ENCODE measurements at places on chromosomes 12 and 14.

DNA sequence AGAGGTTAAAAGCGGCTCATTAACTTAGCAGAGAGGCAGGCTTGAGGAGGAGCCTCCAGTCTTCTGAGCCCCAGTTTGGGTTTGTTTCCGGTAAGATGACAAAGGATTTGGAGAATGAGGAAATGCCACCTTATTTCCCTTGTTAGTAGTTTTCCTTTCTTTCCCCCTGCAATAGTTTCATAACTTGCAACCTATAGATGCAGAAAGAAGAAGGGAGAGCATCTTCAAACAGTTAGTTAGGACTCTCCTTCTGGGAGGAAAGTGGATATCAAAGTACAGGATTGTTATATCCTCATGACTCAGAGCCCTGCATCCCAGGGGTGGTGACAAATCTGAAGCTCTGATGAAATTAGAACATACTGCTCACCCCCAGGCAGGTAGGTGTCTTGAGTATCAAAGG lies 180.7 kb upstream of the SLC38A2 start:
- peak; percentile 60 for DNase-seq

- DNase-seq, result no peak
Measured at GRCh38 chr14:75675265-75675960, 14.4 kb downstream of the TTLL5 start.

- DNase-seq, result no peak
Measured at GRCh38 chr14:106489112-106489881, 962.9 kb downstream of the TMEM121 start.

GRCh38 chr14:49972823-49973222 lies 79.9 kb downstream of the ARF6 start:
- DNase-seq, result peak; percentile 90

GRCh38 chr12:93219947-93220346 lies 157.8 kb upstream of the NUDT4 start:
- no peak for DNase-seq

- no peak for DNase-seq
Measured at GRCh38 chr14:69687606-69688298, 76.4 kb downstream of the SUSD6 start.

GRCh38 chr12:46303039-46303666 lies 34.3 kb upstream of the SLC38A1 start:
- DNase-seq, result no peak

GRCh38 chr12:121740847-121741246 lies 28.3 kb downstream of the TMEM120B start:
- no peak for DNase-seq

- DNase-seq, result no peak
Measured at GRCh38 chr12:62928632-62929031, 6.3 kb downstream of the PPM1H start.

DNA sequence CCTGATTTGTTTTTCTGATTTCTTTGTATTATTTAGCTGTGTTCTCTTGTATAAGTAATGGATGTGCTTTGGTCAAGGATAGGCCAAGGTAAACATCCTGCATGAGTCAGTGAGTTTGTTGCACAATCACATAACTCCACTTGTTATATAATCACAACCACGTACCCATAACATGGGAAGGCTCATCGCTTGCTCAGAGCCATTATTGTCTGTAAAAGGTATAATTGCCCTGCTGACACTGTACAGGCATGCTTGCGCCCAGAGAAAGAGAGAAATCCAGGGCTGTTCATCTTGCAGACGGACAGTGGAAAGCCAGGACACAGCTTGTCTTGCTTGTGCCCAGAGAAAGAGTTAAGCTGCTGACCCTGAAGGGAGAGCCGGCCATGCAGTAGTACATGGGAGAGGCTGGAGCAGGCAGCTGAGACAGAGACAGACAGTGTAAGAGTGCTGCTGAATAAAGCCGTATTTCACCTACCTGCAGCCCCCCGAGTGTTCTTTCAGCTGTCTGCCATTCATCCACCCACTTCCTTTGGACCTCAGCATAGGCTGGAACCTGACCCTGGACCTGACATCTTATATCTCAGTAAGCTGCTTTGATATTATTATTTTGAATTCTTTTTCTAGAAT lies 174.7 kb upstream of the DAAM1 start:
- DNase-seq, result peak; percentile 57

DNA sequence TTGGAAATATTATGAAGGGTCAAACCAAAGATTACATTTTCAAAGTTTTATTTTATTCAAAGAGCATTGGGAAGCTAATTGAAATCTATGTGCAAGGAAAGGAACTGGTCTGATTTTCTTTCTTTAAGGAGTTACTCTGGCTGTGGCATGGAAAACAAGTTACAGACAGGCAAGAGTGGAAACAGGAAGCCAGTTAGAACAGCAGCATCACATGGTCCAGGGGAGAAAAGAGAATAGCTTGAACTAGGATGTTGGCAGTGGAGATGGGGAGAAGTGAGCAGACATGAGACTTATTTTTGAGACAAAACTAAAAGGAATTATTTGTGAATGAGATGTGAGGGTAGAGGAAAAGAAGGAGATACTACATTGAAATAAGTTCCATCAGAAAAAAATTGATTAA lies 3.4 kb downstream of the OR11G2 start:
- no peak for DNase-seq

- peak; percentile 25 for DNase-seq
Measured at GRCh38 chr12:75550401-75551240, 39.2 kb upstream of the KRR1 start.

DNA sequence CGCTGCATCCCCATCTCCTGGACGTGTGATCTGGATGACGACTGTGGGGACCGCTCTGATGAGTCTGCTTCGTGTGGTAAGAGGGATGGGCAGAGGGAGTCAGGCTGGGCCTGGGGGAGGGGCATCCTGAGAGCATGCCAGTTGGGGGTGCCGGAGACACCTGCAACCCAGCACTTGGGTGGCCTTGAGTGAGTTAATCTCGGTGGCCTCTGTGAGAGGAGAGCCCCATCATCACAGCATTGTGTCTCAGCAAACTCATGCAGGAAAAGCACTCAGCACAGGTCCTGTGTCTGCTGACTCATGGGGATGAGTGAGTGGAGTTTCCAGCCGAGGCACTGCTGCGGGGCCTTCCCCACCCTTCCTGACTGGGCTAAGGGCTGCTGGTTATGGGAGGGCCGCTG lies 19.6 kb upstream of the LRP1-AS start:
- peak; percentile 76 for DNase-seq

- DNase-seq, result no peak
Measured at GRCh38 chr12:67420506-67420905, 151.3 kb downstream of the CAND1 start.

DNA sequence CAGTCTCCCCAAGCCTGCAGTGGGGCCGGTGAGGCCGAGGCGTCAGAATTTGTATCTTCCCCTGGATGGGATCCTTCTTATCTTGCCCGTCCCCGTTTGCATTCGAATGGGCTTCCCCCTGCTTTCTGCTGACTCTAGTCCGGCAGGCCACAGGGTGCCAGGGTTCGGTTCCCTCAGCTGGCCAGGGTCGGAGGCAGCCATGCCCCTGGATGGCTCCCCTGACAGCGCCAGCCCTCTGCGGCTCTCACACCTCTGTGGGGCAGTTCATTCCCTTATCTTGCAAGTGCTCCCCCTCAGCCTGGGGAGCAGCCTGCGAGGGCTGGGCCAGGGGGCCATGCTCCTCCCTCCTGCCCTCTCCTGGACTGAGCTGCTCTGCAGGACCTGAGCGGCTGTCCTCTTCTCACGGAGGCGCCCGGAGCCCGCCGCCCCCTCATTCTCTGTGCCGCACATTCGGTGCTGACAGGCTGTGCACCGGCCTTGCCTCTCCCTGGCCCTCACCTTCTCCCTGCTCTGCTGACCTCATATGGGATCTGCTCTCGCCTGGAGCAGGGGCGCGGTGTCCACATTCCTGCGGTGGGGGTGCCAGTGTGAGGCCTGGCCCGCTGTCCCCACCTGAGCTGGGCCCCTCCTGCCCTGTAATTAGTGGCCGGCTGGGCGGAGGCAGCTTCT lies 32.8 kb downstream of the KIF26A start:
- no peak for DNase-seq

GRCh38 chr12:75882421-75882820 lies 149.2 kb downstream of the PHLDA1 start:
- DNase-seq, result no peak

DNA sequence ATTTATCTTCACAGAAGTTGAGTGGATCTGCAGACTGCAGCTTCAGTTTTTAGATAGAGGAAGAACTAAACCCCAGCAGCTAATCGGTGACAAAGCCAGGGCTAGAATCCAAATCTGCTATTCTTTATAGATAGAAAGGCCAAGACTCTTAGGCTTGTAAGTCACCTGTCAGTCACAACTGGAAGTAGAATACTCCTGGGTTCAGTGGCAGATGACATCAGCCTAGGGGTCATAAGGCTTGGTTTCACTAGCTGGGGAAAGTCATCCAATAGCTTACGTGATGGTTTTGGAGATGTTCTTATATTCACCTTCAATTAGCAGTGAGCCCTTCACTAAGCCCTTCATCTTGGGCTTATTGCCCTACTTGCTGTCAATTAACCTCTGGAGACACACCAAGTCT lies 93.4 kb downstream of the APAF1 start:
- DNase-seq, result no peak

DNA sequence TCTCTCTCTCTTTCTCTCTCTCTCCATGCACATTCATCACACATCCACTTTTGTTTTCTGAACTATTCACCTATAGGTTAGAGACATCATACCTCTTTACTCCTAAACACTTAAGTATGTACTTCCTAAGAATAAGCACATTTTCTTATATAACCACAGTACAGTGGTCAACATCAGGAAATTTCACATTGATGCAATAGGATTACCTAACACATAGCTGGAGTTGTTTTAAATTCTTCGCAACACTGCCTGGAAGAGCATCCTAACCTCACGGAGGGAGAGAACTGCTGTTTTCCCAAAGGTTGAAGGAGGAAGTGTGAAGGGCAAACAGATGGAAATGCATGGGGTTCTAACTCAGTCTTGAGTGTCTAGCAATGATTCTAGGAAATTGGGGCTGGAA lies 159.2 kb downstream of the SYT1 start:
- peak; percentile 9 for DNase-seq

DNA sequence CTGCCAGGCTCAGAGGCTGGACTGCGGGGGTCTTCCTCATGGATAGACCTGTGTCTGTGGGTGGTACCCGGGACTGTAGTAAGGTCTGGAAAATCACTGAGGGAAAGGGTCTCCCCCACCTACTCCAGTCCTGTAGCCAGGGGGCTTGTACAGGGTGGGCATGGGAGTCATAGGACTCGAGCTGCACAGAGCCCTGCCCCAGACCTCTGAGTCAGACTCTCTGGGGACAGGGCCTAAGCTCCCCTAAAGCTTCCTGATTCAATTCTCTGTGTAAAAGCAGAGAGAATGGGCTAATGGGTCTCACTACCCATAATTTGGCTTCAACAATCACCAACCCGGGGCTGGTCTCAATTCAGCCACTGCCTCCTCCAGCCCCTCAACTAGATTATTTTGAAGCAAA lies 27.0 kb downstream of the LRTM2 start:
- DNase-seq, result no peak

DNA sequence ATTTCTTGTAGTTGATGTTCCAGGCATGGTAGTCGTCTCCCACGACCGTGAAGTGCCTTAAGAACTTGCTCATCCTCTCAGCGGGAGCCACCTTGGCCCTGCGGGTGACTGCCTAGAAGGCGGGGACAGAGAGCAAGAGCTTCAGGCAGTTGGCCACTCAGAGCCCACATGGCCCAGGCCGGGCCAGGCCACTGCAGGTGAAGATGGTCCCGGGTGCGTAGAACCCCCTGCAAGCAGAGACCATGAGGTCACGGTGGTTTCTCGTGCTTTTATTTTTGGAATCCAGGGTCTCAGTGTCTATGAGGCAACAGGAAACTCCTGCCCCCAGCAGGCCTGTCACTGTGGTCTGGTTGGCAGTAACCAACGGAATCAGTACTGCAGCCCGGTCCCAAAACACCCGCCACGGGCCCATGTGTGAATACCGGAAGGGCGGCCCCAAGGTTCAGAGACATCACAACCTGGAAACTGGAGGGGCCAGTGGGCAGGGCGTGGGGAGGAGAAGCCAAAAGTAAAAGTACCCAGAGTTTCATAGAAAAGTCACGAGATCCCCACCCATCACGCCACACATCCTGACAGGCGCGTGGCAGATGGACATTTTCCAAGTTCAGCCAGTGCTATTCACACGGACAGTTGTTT lies 27.5 kb downstream of the HVCN1 start:
- DNase-seq, result no peak

DNA sequence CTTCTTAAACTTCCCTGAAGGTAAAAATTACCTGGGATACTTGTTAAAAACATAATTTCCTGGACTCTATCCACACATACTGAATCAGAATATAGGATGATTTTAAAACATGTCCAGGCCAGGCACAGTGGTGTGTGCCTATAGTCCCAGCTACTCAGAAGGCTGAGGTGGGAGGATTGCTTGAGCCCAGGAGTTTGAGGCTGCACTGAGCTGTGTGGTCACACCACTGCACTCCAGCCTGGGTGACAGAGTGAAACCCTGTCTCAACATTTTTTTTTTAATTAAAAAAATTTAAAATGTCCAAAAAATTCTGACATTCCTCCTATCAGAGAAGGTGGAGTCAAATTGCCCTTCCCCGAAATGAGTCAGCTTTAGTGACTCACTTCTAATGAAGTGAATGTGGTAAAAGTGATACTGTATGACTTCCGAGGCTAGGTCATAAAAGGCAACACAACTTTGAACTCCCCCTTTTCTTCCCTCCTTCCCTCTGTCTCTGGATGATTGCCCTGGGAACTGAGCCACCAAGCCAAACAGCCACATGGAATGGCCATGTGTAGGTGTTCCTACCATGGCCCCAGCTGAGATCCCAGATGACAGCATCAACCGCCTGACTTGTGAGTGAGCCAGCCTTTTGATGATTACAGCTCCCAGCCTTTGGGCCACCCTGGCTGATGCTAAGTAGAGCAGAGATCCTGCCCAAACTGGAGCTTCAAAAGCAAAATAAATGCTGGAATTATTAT lies 36.3 kb downstream of the LIMA1 start:
- peak; percentile 94 for DNase-seq

- DNase-seq, result no peak
Measured at GRCh38 chr14:84671776-84672175, 858.2 kb upstream of the FLRT2 start.

GRCh38 chr14:35399083-35399937 lies 5.2 kb downstream of the NFKBIA start:
- no peak for DNase-seq
